Endothelial cell (in vitro differentiated cells): ENCODE measurements at places on chromosomes 12 and 14. TPM values are rescaled to one million over a fixed set of nuclear protein-coding genes. Genes with fewer than 3 reads are reported as not detected.

- no peak for DNase-seq
Measured at GRCh38 chr12:22536971-22537544, 7.3 kb downstream of the C2CD5 start.

DNA sequence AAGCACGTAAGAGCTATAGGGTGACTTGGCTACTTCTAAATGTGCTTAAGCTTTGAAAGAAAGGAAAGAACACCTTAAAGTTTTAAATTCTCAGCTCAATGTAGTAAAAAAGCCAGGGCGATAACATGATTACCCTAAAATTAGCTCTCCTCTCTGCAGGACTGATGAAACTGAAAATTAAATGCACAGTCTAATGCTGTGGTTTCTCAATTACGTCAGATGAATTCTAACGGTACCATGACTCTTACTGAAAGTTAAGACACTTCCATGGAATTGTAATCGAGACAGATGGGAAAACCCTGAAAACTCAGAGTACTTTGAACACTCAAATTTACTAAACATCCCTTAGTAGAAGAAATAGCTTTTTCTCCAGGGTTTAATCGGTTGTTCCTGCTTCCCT lies 25.9 kb upstream of the PRKD1 start:
- no peak for DNase-seq

GRCh38 chr14:37546621-37547447 lies 48.2 kb downstream of the FOXA1 start:
- no peak for DNase-seq

DNA sequence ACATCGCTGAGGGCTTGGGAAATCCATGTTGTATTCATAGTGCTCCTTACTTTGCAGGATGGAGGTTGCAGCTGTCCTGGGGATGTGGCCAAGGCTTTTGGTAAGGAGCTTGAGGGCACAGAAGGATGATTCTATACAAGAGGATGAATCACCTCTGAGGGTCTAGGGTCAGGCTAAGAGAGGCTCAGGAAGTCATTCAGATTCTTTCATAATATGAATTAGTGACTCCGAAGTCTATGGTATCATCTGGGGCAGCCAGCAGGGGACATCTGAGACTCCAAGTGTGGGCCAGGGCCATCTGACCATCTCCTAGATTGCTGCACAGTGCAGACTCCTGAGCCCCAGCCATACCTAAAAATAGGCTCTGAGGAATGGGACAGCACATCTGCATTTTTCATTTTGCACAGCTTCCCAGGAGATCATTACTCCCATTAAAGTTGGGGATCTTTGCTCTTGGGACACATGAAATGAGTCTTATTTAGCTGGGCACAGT lies 4.8 kb downstream of the GMPR2 start:
- no peak for DNase-seq

LPAR5 gene
- 2.7 TPM for total RNA-seq

SLCO1A2 gene
- 2.1 TPM for total RNA-seq

DNA sequence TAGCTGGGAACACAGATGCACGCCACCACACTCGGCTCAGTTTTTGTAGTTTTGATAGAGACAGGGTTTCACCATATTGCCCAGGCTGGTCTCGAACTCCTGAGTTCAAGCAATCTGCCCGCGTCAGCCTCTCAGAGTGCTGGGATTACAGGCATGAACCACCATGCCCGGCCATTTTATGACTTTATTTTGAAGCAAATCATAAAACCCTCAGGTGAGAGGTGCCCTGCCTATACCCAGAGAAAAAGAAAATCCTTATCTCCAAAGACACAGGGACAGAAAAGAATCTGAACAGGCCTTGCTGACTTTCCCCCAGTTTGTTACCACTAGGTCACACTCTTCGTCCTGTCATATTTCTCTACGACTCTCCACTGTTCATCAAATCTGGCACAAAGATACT lies 48.8 kb downstream of the DAO start:
- no peak for DNase-seq

GRCh38 chr14:32419429-32419828 lies 90.3 kb downstream of the AKAP6 start:
- no peak for DNase-seq

GRCh38 chr12:93895089-93895445 lies 217.9 kb downstream of the CRADD start:
- no peak for DNase-seq

TMPRSS12 gene
- total RNA-seq: not detected

A2M gene
- total RNA-seq: 1.4 TPM

DNA sequence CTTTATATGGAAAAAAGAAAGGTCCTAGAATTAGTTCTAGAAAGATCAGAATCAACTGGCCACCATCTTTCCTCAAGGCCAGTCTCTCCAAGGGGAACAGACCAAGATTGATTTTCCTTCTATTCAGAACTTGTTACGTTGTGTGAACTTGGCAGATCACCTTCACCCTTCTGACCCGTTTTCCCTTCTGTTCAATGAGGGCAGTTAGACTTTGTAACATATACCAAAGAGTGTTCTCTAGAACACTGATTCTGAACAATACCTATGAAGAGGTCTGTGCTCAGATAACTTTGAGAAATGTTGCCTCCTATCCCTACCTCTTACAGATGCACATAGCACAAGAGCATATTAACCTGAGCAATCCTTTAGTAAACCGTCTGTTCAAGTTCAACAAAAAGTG lies 10.6 kb upstream of the PCK2 start:
- no peak for DNase-seq

NOPCHAP1 gene
- total RNA-seq: 14.3 TPM

PRKD1 gene
- total RNA-seq: 9.0 TPM

- DNase-seq: no peak
Measured at GRCh38 chr14:74434294-74434693, 8.3 kb upstream of the SYNDIG1L start.

DNA sequence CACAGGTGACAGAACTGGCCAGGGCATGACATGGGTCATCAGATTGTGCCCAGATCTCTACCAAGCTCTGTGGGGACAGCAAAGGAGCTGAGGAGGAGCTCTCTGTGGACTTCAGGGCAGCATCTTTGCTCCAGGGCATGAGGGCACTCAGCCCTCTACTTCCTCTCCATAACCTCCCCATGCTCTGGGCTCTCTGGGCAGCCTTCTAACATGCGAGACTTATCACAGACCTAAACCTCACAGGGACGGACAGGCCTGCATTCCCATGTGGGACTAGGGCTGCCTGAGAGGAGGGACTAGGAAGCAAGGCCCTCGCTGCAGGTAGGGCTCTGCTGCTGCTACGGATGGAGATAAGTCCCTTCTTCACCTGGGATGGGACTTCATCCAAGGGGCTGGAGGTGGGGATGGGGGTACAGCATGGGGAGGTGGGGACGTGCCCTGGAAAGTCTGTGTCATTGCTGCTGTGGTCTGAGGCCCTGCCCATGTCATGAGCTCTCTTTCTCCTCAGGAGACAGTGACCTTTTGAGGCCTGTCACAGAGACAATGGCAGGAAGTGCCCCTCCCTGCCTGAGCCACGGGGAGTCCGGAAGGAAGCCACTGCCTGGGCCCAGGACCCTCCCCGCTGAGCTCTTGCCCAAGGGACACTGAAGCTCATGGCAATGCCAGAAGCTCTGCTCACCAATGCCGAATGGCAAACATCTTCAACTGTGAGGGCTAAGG lies 44.1 kb downstream of the PITPNM2 start:
- DNase-seq: no peak

DNA sequence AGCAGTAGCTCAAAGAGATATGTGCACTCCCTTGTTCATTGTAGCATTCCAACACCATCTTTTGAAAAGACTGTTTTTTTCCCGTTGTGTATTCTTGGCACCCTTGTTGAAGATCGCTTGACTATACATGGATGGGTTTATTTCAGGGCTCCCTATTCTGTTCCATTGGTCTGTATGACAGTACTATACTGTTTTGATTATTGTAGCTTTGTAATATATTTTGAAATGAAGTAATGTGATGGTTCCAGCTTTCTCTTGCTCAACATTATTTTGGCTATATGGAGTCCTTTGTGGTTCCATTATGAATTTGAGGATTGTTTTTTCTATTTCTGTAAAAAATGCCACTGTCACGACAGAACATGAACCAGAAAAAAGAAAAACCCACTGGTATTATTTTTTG lies 25.7 kb downstream of the BRMS1L start:
- no peak for DNase-seq

DNA sequence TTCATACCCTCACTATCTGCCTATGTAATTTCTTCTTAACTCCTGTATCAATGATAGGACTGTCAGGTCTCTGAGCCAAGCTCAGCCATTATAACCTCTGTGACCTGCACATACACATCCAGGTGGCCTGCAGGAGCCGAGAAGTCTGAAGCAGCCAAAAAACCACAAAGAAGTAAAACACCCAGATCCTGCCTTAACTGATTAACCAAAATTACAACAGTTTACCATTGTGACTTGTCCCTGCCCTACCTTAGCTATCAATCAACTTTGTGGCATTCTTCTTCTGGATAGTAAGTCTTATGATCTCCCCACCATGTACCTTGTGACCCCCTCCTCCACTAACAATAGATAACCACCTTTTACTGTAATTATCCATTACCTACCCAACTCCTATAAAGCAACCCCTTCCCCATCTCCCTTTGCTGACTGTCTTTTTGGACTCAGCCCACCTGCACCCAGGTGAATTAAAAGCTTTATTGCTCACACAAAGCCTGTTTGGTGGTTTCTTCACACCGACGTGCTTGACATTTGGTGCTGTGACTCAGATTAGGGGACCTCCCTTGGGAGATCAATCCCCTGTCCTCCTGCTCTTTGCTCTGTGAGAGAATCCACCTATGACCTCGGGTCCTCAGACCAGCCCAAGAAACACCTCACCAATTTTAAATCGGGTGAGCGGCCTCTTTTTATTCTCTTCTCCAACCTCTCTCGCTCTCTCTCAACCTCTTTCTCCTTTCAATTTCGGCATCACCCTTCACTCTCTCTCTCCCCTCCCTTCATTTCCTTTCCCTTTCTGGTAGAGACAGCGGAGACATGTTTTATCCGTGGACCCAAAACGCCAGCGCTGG lies 11.5 kb upstream of the LGMN start:
- DNase-seq: no peak

- DNase-seq: no peak
Measured at GRCh38 chr12:50613463-50613862, 108.7 kb downstream of the DIP2B start.

GRCh38 chr12:88145567-88146505 lies 3.7 kb downstream of the TMTC3 start:
- no peak for DNase-seq

DNA sequence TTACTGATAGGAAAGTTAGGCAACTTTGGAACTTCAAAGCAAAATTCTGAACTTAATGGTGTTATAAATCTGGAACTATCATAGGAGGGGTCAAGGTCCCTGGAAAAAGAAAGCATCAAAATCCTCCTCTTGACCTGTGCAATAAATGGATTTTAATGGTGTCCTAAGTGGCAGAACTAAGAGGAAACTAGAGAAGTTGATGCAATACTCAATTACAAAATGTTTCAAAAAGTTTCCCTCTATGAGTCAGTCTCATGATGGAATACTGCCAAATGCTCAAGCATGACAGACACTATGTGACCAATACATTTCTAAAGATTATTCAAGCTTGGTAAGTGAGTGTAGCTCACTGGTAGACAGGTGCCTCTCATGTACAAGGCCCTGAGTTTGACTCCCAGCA lies 47.7 kb upstream of the ERGIC2 start:
- no peak for DNase-seq

TOMM20L gene
- not detected for total RNA-seq

DNA sequence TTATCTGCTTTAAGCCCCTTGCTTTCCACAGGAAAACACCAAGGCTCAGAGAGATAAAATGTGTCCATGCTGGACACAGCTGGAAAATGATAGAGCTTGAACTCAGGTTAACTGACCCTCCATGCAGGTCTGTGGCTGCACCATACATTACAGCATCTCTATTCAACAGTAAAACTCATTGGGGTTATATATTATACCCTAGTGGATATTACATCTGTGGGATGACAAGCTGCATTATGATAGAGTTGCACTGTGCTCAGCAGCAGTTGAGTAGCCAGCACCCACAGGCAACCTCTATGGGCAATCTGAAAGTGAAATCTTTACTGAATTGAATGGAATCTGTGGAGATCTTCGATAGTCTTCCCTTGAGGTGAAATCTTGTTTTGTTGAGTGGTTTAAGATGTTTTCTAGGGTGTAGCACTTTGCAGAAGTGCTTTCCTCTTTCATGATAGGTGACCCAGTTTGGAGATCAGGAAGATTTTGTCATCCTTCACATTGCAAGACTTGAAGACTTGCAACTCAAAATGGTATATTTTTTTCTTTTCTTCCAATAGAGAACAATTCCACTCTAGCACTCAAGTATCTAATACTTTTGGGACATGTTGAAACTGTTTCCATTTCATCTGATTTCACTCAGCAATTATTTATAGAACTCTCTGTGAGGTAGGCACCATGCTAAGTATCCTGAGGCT lies 389.2 kb downstream of the RAD51B start:
- no peak for DNase-seq

SLC6A13 gene
- 0.90 TPM for total RNA-seq

DNA sequence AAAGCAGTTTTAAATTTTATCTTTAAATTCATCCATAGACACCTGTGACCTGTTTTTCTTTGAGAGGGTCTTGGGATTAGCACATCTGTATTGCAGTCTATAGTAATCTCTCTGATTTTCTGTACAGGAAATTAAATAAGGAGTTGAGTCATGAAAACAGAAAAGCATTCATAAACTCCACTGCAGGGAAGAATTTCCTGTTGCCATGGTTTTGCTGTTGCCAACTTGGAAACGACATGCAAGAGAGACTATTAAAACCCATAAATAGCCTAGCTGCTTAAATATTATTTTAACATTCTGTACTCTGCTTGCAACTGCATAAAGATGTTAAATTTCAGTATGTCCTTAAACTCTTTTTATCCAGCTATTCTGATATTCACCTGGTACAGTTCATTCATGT lies 281.0 kb upstream of the RGS6 start:
- DNase-seq: no peak

GRCh38 chr12:129002427-129002826 lies 149.1 kb downstream of the GLT1D1 start:
- no peak for DNase-seq

DNA sequence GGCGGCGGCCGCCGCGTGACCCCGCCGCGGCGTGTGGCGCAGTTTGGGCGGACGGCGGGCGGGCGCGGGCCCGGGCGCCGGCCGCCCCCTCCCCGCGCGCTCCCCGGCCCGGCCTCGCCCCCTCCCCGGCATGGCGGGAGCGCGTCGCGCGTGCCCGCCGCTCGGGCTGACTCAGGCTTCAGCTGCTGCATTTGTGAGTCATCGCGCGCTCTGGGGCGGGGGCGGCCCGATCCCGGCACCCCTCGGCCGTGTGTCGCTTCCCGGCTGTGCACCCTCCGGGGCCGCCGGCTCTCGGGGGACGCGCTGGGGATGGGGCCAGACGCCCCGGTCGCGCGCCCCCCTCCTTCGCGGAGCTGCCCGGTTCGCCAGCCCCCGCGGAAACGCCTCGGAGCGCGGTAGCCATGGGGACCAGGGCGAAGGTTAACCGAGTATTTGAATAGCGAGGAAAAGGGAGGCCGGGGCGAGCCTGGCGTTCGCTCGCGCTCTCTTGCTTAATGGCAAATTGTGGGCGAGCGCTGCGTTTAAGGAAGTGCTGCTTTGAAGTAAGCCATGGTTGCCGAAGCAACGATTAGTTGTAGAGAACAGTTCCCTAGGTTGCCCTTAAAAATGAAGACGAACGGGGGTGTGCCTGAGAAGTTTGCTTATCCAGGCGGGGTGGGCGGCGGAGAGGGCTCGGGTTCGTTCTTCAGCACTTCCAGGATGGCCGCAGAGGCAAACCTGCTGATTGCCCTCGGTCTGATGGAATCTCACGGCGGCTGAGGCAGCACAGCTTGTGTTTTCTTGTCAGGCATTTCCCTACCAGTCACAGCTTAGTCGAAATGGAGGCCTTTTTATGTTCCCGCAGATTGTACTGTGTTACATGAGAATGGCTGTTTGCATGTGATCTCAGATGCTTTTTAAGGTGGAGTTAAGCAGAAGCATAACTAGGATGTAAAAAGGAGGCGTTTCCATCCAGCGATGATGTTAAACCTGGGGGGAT lies 896 bp downstream of the EIF5 start:
- peak; percentile 56 for DNase-seq
